AG09319 (cell line): ENCODE measurements at places on chromosomes 5 and 9.

DNA sequence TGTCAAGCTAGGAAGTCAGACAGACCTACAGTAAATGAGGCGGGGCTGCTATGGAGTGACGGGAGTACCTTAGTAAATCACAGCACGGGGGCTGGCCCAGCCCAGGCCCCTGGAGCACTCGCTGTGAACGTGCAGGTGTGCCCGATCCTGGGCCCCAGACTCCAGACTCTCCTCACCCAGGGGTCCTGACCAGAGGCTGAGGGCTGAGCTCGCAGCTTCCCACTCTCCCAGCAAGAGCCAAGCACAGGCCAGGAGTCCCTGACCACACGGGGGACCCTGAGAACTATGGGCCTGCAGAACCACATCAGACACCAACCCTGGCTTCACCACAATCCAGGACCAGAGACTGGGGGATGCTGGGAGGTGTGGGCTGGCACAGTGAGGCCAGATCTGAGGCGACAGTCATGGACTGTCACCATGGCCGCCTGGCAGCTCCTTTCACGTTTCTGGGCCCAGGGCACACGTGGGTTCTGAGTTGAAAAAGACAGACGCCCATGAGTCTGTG is 73.4 kb downstream of the ADAMTS2 start:
- DNase-seq: no peak

GRCh38 chr9:134984372-134985265 is 66.9 kb upstream of the FCN1 start:
- no peak for DNase-seq

DNA sequence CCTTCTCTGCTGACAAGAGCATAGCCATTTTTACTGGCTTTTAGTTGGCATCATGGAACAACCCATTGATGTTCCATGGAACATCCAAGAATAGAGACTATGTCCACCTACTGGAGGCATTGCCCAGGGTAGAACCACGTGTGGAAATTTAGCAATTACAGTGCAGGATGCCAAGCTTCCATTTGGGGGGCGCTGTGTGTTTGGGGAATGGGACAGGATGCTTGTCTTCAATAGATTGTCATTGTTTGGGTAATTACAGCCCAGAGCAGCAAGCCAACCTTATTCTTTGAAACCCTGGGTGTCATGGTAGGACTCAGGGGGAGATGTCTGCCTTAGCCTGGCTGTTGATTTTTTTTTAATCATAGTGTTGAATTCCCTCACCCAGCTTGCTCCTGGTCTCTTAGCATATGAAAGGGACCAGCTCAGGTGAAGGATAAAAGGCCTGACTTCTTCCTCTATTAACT is 171.1 kb downstream of the DOCK2 start:
- DNase-seq: no peak

DNA sequence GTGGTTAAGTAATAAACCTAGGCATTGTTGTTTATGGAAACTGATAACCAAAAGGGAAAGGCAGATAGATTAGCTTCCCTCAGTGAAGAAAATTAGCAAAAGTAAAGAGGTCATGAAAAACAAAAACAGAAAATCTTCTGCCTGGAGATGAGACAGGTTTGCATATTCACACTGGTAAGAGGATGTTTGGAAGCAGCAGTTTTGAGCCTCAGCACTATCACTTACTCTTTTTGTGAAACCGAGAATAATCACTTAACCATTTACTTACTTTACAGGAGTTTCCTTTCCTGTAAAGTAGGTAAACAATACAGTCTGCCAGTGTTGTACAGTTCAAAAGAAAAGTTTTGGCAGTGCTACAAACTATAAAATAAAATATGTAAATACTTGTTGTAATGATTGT is 35.5 kb upstream of the EMB start:
- no peak for DNase-seq

DNA sequence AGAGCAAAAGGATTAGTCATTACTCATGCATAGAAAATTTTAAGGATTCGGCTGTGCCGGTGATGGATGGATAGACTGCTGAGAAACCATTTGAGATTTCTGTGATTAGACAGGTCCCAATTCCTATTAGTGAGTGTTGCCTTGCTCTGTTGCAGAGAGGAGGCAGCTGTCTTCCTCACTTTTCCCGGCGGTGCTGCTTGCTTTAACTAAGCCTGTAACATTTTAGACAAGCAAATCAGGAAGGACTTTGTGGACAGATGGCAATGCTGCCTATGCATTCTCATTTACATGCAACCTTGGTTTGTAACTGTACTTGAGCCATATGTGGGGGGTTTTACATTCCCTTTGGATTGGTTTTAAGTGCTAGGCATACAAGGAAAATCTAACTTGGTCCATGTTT is 1176.3 kb downstream of the CDH18 start:
- no peak for DNase-seq

GRCh38 chr5:17228821-17229291 is 11.4 kb downstream of the BASP1 start:
- no peak for DNase-seq

DNA sequence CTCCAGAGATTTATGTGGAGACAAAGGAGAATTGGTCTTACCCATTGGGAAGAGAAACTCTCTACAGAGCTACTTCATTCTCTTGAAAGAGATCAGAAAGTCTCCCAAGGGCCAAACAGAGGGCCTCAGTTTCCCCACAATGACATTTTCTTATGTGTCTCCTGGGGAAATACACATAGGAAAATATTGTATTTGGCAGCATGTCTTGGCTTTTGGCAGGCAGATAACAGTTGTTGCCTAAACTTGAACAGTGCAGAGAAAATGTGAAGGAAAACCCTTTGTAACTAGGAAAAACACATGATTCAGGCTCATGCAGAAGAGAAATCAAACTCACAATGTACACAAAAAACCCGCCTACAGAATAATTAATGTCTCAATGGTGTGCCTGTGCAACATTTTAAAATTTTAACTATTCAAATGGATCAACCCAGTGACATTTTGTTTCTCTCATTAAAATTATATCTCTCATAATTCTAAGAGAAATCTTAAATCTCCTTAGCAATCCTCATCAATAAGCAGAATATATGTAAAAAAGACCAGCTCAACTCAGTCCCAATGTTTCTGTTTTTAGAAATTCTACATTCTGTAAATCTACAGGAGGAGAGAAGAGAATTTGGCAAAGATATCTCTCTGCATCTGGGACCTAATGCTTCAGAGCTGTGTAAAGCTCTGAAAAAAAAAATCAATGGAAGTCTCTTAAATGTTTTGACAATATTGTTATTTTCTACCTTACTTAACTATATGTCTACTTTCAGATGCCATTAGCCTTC is 205.1 kb downstream of the ADAMTSL1 start:
- no peak for DNase-seq

- no peak for DNase-seq
Measured at GRCh38 chr9:1946526-1947283, 68.4 kb upstream of the SMARCA2 start.

DNA sequence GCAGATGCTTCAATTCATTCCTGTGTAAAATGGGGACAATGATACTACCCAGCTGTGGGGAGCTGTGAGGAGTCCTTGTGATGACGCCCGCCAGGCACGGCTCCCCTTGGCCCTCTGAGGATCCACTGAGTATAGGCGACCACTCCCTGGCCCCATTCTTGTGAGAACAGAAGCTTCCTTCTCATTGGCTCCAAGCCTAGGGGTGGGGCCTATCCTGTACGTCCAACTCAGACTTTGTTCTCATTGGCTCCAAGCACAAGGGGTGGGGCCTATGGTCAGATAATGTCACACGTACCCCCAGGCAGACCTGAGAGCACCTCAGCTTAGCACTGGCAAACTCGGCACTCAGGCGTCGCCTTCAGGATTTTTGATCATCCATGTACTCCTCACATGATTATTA is 232.9 kb upstream of the MVB12B start:
- no peak for DNase-seq

DNA sequence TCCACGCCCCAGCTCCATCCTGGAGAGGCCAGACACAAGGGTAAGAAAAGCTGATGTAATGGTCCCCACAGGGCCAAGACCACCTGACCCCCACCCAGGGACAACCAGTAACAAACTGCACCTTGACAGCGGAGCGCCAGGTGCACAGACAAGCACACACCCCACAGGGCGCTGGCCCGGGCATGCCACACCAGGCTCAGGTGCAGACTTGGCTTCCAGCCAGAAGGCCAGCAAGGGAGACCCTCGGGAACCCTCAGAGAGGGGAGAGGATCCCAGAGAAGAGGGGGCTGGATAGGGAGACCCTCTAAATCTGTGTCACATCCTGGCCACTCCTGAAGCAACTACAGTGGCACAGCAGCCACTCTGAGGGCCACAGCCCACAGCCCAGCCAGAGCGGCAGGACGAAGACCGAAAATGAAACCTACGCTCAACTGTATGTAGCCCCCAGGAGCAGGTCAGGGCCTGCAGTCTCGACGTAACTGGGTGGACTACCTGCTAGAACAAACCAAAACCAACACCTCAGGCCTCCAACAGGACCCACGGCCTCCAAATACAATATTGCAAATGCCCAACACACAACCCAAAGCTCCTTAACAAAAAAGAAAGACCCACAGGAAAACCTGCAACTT is 18.5 kb downstream of the CAMSAP1 start:
- no peak for DNase-seq

GRCh38 chr5:33479311-33479710 is 38.5 kb downstream of the TARS1 start:
- DNase-seq: no peak

- DNase-seq: no peak
Measured at GRCh38 chr5:17121776-17122175, 95.7 kb upstream of the BASP1 start.

DNA sequence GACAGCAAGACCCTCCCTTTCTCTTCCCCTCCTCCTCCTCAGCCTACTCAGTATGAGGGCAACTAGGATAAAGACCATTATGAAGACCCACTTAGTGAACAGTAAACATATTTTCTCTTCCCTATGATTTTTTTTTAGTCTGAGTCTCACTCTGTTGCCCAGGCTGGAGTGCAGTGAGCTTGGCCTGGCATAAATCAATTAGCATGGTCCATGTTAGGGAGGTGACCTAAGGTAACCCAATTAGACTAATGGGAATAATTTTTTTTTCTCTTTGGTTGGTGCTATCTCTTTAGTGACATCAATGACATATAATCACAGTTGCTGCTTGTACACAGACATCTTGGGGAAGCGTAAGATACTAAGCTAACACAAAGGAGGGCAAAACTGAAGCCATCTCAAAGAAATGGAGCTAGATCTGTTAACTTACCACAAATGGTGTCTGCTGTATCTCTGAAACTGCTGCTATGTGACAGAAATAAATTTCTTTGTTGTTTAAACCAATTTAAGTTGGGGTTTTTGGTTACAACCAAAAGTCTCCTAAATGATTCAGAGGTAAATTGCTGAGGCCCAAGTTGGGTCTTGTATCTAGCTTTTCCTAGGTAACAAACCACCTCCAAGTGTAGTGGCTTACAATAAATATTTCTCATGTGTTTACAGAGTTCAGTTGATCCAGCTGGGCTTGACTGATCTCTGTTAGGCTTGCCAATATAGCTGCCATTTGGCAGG is 13.3 kb downstream of the PKD2L2 start:
- DNase-seq: no peak

GRCh38 chr5:142720641-142721271 is 34.9 kb upstream of the FGF1 start:
- DNase-seq: no peak

- DNase-seq: no peak
Measured at GRCh38 chr9:75039801-75040200, 11.7 kb upstream of the CARNMT1 start.

GRCh38 chr9:125586172-125586511 is 120.9 kb downstream of the MAPKAP1 start:
- DNase-seq: no peak

- DNase-seq: no peak
Measured at GRCh38 chr5:133703935-133704334, 91.6 kb upstream of the FSTL4 start.

GRCh38 chr5:169307646-169308045 is 6.7 kb upstream of the SLIT3 start:
- no peak for DNase-seq

GRCh38 chr5:138956801-138957200 is 81.7 kb upstream of the LRRTM2 start:
- DNase-seq: no peak

DNA sequence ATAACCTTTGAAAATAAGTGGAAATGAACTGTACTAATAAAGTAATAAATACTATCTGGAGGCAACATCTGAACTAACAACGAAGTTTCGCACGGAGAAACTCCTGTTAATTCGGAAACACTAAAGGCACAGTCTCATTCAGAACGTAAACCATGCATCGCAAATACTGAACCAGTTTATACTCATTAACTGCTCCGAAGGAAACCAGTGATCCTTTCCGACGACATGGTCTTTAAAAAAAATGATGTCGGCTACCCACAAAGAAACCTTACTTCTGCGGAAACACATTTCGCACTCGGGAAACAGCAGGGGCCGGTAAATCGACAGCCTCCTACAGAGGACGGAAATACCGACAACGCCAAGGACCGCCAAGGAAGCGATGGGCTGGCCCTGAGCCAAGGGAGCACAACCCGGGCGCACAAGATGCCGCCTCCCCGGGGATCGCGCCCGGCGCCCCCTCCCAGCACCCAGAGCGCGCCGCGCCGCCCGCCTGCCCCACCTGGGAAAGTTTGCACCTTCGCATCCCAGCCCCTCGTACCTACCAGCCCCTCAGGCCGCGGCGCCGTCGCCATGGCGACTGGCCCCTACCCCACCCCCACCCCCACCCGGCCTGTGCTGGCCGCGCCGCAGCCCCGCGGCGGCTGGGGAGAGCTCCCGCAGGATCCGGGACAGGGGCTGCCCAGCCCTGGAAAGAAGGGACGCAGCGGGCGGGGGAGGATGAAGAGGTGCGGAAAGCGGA is 732 bp downstream of the PRKAA1 start:
- DNase-seq: no peak

DNA sequence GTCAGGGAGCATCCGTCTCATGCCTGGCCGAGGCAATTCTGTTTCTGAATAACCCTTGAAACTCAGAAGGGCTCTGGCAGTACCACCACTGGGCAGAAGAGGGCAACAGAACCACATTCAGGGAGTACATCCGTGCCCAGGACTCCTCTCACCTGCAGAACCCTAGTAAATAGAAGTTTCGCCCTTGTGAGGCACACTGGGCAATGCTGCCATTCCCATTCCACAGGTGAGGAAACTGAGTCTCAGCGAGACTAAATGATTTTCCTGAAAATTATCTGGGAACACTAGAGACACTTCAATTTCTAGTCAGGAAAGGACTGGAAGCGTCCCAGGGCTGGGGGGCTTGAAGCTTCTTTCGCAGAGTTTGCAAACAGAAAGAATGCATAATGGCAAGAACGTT is 74.7 kb downstream of the FGF1 start:
- DNase-seq: peak; percentile 42

GRCh38 chr9:135156525-135157510 is 69.3 kb downstream of the OLFM1 start:
- DNase-seq: no peak

- no peak for DNase-seq
Measured at GRCh38 chr9:122336866-122337555, 33.8 kb upstream of the PTGS1 start.

DNA sequence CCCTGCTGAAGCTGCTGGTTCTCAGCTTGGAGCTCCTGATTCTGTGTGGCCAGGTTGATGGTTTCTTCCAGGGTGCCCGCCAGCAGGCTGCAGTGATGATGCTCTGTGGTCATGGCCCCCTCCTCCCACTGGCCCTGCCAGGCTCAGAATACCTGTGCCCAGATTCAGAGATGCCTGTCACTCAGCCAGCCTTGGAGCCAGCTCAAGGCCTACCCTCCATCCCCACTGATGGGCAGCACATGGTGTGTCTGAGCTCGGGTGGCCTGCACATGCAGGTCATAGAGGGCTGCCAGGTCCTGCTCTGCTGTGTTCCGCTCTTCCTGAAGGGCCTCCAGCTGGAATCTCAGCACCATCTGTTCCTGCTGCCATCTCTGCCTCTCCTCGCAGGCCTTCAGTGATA is 5.4 kb downstream of the SLC35A4 start:
- DNase-seq: no peak
